ENCODE measurements at places on chromosomes 6 and 20.
A peak's percentile ranks its signal among the peaks of the same experiment; 100 is the strongest.

DNA sequence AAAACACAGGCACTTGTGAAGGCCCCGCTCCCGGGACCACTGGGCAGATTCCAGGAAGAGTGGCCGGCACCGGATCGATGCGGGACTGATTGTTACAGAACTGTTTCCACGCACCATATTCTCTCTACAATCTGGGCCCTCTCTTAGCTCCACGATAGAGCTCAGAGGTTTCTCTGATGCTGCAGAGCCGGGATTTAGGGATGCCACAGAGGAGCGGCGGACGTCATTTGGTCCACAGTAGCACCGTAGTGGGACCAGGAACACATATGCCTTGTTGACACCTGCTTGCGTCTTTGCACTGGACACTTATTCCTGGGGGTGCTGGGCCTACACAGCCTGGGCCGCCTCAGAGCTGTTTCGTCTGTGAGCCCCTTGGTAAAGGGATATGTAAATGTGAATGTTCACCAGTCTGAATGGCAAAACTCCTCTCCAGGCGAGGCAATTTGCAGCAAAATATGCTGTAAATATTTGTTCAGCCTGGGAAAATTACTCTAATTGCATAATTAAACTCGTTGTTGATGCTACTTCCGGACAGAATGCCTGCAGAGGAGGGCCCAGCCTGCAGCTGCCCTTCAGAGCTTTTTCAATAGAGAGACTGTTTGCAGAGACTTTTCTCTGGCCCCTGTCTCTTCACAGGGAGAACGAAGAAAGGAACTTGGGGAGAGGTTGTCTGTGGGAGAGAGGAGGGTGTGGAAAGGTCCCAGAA is 9.4 kb downstream of the PCK1 start:
- no peaks in the 10 kb centered on the region for H3K4me1 ChIP-seq
- no peak overlapping the region for H3K27ac ChIP-seq
- peaks cover 27% of the 10 kb centered on the region for H3K27me3 ChIP-seq

DNA sequence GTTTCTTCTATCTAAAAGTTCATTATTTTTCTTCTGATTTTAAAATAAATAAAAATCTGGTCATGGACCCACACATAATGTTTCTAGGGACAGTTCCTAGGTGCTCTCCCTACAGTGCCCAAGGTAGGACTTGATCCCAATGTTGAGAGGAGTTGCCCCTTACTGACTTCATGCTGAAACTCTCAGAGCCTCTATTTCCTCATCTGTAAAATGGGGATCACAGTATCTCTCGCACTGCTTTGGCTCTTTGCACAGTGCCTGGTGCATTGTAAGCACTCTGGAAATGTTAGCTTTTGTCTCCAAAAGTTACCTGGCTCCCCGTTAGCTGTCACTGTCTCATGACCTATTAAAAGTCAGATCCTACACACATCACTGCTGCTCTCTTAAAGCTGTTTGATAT is 205.5 kb downstream of the TSHZ2 start:
- DNase-seq, result no peak
- H3K4me1 ChIP-seq, result peaks cover 5% of the 10 kb centered on the region
- no peak overlapping the region for H3K4me3 ChIP-seq
- H3K27ac ChIP-seq, result no peak overlapping the region

- peaks cover 16% of the 10 kb centered on the region for H3K27me3 ChIP-seq
- H3K4me1 ChIP-seq, result peaks cover 15% of the 10 kb centered on the region
- H3K4me3 ChIP-seq, result no peak overlapping the region
- H3K27ac ChIP-seq, result no peak overlapping the region
Observed at GRCh38 chr20:57868310-57868709, 158.5 kb upstream of the PMEPA1 start.

DNA sequence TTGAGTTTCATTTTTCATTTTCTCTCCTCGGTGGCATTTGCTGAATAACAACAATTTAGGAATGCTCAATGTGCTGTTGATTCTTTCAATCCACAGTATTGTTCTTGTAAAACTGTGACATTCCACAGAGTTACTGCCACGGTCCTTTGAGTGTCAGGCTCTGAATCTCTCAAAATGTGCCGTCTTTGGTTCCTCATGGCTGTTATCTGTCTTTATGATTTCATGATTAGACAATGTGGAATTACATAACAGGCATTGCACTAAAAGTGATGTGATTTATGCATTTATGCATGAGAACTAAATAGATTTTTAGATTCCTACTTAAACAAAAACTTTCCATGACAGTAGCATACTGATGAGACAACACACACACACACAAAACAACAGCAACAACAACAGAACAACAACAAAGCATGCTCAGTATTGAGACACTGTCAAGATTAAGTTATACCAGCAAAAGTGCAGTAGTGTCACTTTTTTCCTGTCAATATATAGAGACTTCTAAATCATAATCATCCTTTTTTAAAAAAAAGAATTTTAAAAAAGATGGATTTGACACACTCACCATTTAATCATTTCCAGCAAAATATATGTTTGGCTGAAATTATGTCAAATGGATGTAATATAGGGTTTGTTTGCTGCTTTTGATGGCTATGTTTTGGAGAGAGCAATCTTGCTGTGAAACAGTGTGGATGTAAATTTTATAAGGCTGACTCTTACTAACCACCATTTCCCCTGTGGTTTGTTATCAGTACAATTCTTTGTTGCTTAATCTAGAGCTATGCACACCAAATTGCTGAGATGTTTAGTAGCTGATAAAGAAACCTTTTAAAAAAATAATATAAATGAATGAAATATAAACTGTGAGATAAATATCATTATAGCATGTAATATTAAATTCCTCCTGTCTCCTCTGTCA is 88.1 kb downstream of the SNAP25 start:
- no peak overlapping the region for H3K4me3 ChIP-seq
- H3K27ac ChIP-seq, result no peak overlapping the region
- DNase-seq, result no peak
- H3K27me3 ChIP-seq, result peaks cover 20% of the 10 kb centered on the region
- no peaks in the 10 kb centered on the region for H3K4me1 ChIP-seq

GRCh38 chr6:84455511-84456029 is 228.1 kb upstream of the CEP162 start:
- H3K36me3 ChIP-seq, result no peaks in the 10 kb centered on the region
- no peak for DNase-seq
- H3K4me3 ChIP-seq, result no peak overlapping the region

- no peaks in the 10 kb centered on the region for H3K27me3 ChIP-seq
- H3K4me3 ChIP-seq, result no peak overlapping the region
Observed at GRCh38 chr20:11332381-11332780, 585.3 kb upstream of the BTBD3 start.

- peak within 1 kb of the TSS; percentile 96 for H3K27ac ChIP-seq
- H3K36me3 ChIP-seq, result peaks cover 2% of the 10 kb centered on the region
- peak; percentile 94 for DNase-seq
- no peaks in the 10 kb centered on the region for H3K27me3 ChIP-seq
- H3K4me3 ChIP-seq, result peak within 1 kb of the TSS; percentile 97
Observed at GRCh38 chr20:62926229-62927127, at the start of gene DIDO1. DIDO1 (minus strand) TSS chr20:62926505.

- no peaks in the 10 kb centered on the region for H3K27me3 ChIP-seq
- no peak overlapping the region for H3K4me3 ChIP-seq
- H3K36me3 ChIP-seq, result no peaks in the 10 kb centered on the region
- DNase-seq, result no peak
Observed at GRCh38 chr6:114292431-114292830, 50.4 kb downstream of the HS3ST5 start.

GRCh38 chr6:147071776-147072175 is 132.4 kb upstream of the STXBP5 start:
- no peak overlapping the region for H3K27ac ChIP-seq
- H3K36me3 ChIP-seq, result no peaks in the 10 kb centered on the region
- no peaks in the 10 kb centered on the region for H3K4me1 ChIP-seq
- no peak overlapping the region for H3K4me3 ChIP-seq
- DNase-seq, result no peak
- H3K27me3 ChIP-seq, result no peaks in the 10 kb centered on the region

DNA sequence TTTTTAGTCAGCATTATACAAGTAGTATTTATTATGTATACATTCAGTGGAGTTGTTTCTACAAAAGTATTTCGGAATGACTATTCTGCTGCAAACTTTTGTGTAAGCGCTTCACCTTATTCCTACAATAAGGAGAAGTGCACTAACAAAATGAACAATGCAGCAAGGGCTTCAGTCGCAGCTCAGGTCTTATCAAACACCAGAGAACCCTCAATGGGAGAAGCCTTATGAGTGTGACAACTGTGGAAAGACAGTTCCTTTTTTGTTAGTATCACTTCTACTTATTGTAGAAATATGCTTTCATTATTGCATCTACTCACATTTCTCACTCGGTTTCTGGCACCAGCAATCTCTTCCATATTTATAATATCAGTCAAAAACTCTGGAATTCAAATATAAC is 18.8 kb downstream of the ZKSCAN3 start:
- H3K36me3 ChIP-seq, result peaks cover 4% of the 10 kb centered on the region
- H3K4me1 ChIP-seq, result no peaks in the 10 kb centered on the region
- H3K4me3 ChIP-seq, result no peak overlapping the region
- no peak for DNase-seq

DNA sequence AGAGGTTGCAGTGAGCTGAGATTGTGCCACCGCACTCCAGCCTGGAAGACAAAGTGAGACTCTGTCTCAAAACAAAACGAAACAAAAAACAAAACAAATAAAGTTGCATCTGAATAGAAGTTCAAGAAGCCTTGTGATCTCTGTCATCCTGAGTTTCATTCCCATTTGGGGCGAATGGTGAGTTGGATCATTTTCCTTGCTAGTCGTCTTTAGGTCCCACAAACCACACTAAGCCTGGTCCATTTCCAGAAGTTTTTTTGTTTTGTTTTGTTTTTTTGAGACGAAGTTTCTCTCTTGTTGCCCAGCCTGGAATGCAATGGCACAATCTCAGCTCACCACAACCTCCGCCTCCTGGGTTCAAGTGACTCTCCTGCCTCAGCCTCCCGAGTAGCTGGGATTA is 33.8 kb downstream of the ZNF217 start:
- DNase-seq, result no peak
- H3K4me3 ChIP-seq, result no peak overlapping the region
- H3K27me3 ChIP-seq, result no peaks in the 10 kb centered on the region
- H3K36me3 ChIP-seq, result no peaks in the 10 kb centered on the region
- H3K4me1 ChIP-seq, result no peaks in the 10 kb centered on the region
- H3K27ac ChIP-seq, result no peak overlapping the region

- H3K27ac ChIP-seq, result no peak overlapping the region
- H3K4me1 ChIP-seq, result no peaks in the 10 kb centered on the region
- DNase-seq, result no peak
- H3K4me3 ChIP-seq, result no peak overlapping the region
- no peaks in the 10 kb centered on the region for H3K36me3 ChIP-seq
- no peaks in the 10 kb centered on the region for H3K27me3 ChIP-seq
Observed at GRCh38 chr6:166736634-166737033, 109.6 kb upstream of the RPS6KA2 start.

DNA sequence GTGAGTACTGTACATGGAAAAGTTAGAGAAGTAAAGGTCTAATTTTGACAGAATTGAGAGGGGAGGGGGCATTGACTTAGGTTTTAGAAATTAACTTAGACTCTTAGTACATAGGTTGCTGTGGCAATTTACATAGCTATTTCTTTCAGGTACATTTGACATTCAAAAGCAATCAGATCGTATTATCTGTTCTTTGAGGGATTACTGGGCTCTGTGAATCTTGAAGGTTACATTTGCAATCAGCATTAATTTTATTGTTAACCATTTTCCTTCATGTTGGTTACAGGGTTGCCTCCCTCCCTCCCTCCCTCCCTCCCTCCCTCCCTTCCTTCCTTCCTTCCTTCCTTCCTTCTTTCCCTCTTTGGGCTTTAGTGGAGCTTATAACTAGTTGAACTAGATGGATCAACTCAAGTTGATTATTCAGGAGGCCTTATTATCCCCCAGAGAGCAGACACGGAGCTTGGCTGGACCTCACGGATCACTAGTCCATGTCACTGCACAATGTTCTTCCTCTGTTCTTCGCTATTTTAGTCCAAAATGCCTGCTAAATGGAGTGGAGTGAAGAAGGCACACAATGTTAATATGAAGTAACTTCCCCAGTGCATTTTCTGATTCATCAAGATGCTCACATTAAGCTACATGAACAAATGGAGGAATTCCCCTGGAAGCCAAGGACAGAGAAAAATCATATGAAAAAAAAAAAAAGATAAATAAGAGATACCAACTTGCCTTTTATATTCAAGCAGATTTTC is 87.8 kb downstream of the PLCB4 start:
- no peak for DNase-seq
- H3K27me3 ChIP-seq, result no peaks in the 10 kb centered on the region
- no peak overlapping the region for H3K4me3 ChIP-seq
- peaks cover 5% of the 10 kb centered on the region for H3K4me1 ChIP-seq
- no peaks in the 10 kb centered on the region for H3K36me3 ChIP-seq
- H3K27ac ChIP-seq, result no peak overlapping the region

DNA sequence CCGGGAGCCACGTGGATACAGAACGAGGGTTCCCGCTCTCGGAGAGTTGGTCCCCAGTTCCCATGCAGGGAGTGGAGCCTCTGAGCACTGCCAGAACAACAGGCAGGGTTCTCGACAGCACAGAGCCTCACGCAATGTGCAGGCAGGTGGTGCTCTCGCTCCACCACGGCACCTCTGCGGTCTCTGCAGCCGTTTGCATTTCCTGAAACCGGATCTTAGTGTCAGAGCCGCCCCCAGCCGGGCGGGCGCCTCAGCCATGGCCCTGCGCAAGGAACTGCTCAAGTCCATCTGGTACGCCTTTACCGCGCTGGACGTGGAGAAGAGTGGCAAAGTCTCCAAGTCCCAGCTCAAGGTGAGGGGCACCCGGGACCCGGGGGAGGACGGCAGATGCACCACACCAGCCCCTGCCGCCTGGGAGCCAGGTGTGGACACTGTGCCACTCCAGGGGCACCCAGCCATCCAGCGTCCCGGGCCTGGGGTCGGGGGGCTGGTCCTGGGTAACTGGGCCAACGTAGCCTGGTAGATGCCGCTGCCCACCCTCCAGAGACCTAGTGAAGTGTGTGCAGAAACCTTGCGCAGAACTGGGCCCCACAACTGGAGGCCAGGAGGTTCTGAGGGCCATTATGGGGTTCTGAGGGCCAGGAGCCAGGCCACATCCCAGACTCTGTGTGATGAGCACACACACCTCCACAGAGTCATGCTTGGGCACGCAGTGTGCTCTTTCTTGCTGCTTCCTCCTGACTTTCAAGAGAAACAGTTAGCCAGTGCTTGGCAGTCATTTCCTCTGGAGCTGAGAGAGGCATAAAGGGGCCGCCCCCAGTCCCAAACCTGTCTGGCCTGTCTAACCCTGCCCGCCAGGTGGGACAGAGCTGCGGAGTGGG is at the start of gene DEF6:
Gene DEF6, plus strand, starts transcription at position 218 of the 881 bp plus-strand sequence. Its CDS starts 39 bp downstream, at position 257.
- H3K27me3 ChIP-seq, result no peaks in the 10 kb centered on the region
- peak within 1 kb of the TSS; percentile 95 for H3K4me3 ChIP-seq
- peak within 1 kb of the TSS; percentile 38 for H3K27ac ChIP-seq
- peak; percentile 89 for DNase-seq
- H3K36me3 ChIP-seq, result peaks cover 3% of the 10 kb centered on the region

DNA sequence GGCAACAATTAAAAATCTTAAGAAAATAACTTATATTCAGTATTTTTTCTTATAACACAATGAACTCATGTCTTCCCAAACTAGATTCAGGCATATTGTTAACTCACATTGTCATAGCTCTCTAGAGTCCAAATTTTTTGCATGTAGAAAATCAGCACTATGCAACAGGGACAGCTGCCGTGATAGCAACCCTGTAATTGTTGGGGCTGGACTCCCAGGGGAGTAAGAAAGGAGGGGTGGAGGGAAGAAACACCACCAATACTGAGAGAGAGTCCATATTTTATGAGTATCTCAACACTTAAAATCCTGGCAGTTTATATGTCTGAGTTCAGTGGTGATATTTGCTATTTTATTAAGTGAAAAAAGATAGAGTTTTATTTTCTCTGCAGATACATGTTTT is 89.6 kb upstream of the HS3ST5 start:
- no peak overlapping the region for H3K4me3 ChIP-seq
- DNase-seq, result no peak
- H3K4me1 ChIP-seq, result no peaks in the 10 kb centered on the region
- H3K36me3 ChIP-seq, result no peaks in the 10 kb centered on the region
- no peak overlapping the region for H3K27ac ChIP-seq
